Effector CD4-positive, alpha-beta T cell (primary cell): ENCODE measurements at places on chromosomes 7 and 10.

GRCh38 chr7:6026011-6026819 lies 5.0 kb upstream of the ANKRD61 start:
- peak; percentile 55 for DNase-seq

GRCh38 chr7:29146057-29146706 lies at the start of gene CPVL:
Gene CPVL (minus strand): TSS chr7:29146537. CDS start chr7:29121061, 25,476 bp downstream.
- DNase-seq: no peak

- DNase-seq: no peak
Measured at GRCh38 chr7:129719980-129720732, 108.6 kb downstream of the NRF1 start.

GRCh38 chr7:148567524-148567923 lies 23.0 kb upstream of the C7orf33 start:
- no peak for DNase-seq

- no peak for DNase-seq
Measured at GRCh38 chr10:67612176-67612575, 83.8 kb downstream of the CTNNA3 start.

GRCh38 chr7:131305152-131305551 lies 22.5 kb upstream of the MKLN1 start:
- no peak for DNase-seq

GRCh38 chr10:69186524-69186923 lies 6.5 kb downstream of the SUPV3L1 start:
- DNase-seq: no peak

DNA sequence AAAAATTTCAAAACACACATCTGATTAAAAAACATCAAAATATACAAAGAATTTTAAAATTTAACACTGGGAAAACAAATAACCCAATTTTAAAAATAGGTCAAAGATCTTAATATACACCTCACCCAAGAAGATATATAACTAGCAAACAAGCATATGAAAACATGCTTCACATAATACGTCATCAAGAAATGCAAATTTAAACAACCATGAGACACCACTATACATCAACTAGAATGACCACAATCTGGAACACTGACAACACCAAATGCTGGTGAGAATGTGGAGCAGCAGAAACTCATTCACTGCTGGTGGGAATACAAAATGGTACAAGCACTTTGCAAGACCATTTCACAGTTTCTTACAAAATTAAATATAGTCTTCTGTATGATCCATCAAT lies 498.4 kb downstream of the IPMK start:
- no peak for DNase-seq

DNA sequence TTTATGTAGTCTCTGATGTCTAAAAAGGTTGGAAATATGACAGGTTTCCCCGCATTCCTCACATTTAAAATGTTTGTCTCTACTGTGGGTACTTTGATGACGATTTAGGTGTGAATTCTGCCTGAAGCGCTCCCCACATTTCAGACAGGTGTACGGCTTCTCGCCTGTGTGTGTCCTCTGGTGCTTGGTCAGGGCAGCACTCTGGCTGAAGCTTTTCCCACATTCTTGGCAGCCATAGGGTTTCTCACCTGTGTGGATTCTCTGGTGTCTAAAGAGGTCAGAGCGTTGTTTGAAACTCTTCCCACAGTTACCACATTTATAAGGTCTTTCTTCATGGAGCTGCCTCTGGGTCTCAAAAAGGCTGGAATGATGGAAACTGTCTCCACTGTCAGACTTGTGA lies 6.3 kb downstream of the ZNF394 start:
- DNase-seq: no peak

DNA sequence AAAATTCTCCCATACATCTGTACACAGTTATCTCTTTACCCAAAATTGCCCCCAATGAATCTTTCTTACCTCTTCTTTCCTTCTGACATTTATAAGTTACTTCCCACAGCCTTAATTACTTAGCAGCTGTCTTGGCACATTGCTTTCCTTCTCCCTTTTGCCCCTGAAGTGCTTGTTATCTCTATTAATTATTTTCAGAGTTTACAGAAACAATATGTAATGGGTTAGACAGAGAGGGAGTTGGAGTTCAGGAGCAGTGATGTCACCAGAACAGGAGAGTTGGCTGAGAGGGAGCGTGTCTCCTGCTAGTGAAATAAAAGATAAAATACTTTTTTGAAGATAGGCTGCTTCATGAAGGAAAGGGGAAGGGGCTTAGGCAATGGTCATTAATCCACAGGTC lies 57.4 kb downstream of the ITGB8 start:
- DNase-seq: no peak

DNA sequence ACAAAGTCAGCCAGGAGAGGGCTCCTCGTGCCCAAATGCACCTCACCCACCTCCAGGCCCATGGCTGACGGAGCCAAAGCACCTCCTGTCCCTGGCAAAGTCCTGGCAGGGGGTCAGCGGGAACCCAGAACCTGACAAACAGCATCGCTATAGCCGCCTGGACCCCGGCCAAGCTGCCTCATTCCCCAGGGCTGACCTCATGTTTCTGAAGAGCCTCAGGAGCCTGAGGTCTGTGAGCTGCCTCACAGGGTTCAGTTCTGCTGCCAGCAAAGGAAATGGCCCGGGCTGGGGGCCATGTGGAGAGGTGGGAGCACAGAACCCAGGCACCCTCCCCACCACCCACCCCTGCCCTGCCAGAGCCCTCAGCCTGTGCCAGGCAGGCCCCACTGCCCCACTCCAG lies 4.2 kb upstream of the NANOS1 start:
- no peak for DNase-seq

DNA sequence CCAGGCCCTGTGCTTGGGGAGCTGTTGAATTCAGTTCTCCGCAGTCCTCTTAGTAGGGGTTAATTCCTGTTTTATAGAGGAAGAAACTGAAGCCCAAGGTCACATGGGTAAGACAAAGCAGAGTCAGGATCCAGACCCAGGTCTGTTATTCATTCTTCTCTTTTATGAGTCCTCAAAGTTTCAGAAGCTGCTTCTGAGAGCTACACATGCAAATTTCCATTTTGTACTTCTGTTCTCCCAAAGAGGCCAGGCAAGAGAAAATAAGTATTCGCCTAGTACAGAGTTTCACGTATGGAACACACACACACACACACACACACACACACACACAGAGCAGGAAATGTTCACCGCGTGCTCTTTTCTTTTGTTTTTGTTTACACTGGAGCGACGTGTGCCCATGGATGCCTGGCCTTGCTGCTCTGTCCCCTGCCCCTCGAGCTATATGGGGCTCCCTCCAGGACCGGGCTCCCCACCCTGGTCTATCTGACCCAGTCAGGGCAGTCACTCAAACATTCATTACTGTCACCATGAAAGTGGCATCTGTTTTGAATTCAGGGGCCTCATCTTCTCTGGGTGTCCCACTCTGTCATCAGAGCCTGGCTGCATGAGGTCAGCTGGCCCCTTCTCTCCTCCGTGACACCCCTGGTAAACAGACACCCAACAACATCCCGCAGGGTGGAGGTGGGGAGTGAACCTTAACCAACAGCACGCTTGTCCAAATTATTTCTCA lies 84.4 kb downstream of the TNS3 start:
- no peak for DNase-seq

DNA sequence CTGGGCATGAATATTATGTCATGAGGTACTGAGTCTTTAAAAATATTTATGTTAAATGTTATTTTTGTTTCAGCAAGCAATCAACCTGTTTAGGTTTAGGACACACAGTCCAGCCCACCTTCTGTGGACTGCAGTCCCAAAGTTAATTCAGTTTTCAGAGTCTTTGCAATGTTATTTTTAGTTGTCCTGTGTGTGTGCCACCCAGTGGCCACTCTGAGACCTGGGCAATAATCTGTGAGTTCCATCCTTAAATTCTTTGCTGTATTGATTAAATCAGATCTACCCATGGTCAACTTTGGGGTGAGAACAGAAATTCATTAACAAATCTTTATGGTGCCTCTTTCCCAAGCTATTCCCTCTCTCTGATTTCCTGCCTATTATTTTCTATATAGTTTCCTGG lies 415.1 kb downstream of the CCSER2 start:
- no peak for DNase-seq

- no peak for DNase-seq
Measured at GRCh38 chr7:96707901-96708774, 1.5 kb downstream of the SEM1 start.

DNA sequence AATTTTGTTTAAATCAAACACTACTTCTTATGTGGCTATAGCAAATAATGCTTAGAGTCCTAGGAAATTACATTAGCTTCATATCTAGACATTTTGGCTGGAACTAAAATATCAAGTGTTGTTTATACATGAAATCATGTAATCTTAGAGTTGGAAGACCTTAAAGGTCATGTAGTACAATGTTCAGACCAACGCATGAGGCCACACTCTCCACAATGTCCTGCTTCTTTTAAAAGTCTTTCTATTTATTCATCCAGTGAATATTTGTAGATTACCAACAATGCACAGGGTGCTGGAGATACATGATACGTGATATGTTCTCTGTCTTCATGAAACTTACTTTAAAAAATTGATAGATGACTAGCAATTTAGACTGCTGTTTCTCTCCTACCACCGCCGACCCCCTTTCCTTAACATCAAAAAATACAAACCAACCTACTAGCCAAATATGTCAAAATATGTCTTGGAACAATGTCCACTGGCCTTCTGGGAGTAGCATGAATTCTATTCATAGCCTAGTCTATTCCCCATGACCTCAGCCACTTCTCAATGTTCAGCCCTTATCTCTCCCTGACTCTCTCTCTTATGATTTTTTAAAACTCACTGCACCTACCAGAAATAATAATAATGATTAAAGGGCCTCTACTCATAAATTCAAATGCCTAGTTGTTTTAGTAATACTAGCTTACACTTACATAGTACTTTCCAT lies 59.5 kb upstream of the CAV2 start:
- no peak for DNase-seq

GRCh38 chr7:116776610-116777289 lies 85.6 kb upstream of the CAPZA2 start:
- no peak for DNase-seq

DNA sequence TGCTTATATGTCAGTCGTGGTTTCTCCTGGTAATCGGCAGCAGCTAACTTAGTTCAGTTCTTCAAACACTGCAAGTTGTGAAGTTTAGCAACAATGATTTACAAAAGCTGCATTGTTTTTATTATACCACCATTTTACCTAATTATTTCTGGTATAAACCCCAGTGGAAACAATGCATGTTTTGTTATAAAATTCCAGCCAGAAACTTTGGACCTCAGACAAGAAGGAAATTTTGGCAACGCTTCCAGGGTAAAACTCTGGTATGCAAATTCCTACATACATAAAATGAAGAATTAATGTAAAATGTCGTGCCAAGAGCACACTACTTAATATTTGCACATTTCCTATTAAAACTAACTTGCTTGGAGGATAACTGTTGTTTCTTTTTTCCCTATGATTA lies 277.4 kb upstream of the LYZL1 start:
- no peak for DNase-seq

GRCh38 chr10:96716390-96716789 lies 3.9 kb downstream of the PIK3AP1 start:
- no peak for DNase-seq

- DNase-seq: no peak
Measured at GRCh38 chr7:91543646-91544045, 279.4 kb downstream of the FZD1 start.

GRCh38 chr7:155591055-155591775 lies 44.9 kb upstream of the CNPY1 start:
- no peak for DNase-seq

DNA sequence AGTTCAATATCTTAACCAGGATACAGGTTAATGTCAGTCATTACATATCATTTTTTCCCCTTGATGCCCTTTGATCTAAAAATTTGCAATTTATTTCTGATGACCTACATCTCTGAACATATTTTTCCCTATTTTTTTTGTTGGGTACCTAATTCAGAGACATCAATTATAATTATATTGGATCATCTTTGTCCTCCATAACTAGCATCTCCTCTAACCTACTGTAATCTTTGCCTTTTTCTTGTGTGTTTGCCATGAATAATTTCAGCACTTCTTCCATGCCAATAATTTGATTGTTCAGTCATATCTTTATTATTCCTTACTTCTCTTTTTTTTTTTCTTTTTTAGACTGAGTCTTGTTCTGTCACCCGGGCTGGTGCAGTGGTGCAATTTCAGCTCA lies 39.2 kb upstream of the FGFR2 start:
- no peak for DNase-seq

DNA sequence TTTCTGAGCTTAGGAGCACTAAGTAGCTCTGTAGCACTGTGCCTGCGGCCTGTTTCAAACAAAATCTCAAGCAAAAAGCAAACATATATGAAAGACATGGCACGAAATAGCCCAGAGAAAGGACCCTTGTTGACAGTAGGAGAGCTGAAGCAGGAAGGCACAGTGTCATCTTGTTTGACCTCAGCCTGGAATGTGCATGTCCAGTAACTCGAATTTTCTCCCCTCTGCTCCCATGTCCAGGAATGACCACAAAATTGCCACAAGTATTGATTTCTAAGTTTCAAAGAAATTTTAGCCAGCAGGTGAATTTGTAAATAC lies 301.0 kb downstream of the CCDC3 start:
- no peak for DNase-seq

DNA sequence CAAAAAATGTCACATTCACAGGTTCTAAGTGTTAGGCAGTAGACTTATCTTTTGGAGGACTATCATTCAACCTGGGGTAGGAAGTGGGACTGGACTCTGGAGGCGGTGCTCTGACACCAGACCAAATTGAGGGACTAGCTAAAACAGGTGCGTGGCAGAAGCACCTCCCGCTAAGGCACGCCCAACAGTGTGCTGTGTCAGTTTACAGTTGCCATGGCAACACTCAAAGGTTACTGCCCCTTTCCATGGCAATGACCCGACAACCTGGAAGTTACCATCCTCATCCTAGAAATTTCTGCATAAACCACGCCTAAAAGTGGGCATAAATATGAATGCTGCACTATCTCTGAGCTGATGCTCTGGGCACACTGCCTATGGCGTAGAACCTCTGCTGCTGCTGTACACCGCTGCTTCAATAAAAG lies 14.0 kb upstream of the BLNK start:
- DNase-seq: no peak

DNA sequence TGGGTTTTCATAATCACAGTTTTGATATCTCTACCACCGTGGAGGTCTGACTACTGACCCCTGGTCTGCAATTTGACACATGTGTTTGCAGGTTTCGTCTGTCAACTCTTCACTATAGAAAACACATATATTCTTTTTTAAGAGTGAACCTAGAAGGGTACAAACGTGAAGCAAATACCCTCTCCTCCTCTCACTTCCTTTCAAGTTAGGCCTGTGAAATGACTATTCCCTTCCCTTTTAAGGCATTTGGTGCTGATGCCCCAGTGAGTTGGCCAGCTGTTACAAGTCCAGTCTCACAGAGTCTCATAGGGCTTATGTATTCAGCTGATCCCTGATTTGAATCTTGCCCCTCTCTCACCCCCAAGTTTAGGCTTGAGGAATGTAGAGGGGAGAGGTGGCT lies 742.0 kb upstream of the IGFBP3 start:
- DNase-seq: no peak

DNA sequence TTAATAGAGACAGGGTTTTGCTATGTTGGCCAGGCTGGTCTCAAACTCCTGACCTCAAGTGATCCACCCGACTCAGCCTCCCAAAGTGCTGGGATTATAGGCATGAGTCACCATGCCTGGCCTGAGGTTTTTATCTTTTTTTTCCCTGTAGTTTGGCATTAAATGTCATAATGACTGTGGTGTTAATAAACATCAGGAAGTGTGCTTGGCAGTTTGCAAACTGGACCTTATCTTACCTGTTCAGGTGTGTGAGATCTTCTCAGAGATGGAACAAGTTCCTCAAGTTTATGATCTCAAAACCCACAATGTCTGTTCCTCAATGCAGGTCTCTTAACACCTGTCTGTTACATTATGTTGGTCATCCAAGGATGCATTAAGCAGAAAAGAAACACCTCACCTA lies 80.0 kb downstream of the ARID5B start:
- no peak for DNase-seq
